ENCODE measurements at places on chromosomes 2 and 18.

DNA sequence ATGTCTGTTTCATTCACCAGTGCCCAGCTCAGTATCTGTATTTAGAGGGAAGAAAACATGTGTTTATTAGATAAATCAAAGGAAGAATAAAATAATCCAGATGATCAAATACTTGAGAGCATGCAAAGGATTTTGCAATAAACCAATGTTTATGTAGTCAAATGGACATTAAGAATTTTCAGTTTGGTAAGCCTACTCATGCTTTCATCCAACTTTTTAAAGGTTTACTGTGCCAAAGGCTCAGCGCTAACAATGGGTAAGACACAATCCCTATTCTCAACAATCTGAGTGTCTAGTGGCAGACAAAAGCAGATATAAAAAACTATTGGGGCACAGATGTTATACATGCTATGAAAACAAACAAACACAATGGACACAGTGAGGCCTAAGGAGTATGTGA lies 26.3 kb downstream of the GRB14 start:
- no peak for DNase-seq

- DNase-seq = no peak
These were observed 185.0 kb downstream of the LTBP1 start for GRCh38 chr2:33131749-33132148.

DNA sequence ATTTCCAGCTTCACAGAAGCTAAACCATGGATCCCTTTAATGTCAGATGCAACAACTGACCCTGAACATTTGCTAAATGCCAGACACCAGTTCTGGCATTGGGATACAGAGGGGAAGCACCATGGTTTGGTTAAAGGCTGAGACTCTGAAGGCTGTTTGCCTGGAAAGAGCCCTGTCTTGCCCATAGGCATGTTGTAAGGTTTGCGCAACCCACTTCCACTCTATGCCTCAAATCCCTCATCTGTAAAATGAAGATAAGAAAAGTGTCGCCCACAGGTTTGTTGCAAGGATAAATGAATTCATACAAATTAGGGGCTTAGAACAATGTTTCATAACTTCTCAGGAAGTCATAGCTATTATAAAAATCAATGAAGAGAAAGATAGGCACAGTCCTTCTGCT lies 380.9 kb upstream of the GYPC start:
- no peak for DNase-seq

- DNase-seq = no peak
These were observed 4.9 kb downstream of the CYB5A start for GRCh38 chr18:74286856-74287255.

DNA sequence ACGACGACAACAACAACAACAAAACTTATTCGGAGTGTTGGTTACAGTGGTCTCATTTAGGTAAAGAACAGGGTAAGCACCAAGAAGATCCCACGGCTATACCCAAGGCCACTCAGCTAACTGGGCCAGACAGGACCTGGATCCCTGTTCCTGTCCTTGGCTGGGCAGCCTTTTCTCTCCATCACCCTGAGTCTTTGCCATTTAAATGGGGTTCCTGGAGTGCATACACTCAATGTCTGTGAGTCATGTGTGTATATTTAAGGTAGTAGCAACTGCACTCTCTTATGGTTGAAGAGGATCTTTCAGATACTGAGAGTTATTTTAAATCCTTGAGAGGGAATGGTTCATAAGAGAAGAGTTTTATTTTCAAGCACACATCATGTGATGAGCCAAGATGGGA lies 35.3 kb downstream of the ADCYAP1 start:
- DNase-seq = no peak

- no peak for DNase-seq
These were observed 226.1 kb downstream of the VAPA start for GRCh38 chr18:10139783-10140410.

GRCh38 chr18:5159080-5159479 lies 38.0 kb downstream of the AKAIN1 start:
- DNase-seq = no peak

GRCh38 chr2:239845968-239846367 lies 179.2 kb downstream of the NDUFA10 start:
- no peak for DNase-seq

GRCh38 chr18:1104181-1104881 lies 199.7 kb downstream of the ADCYAP1 start:
- DNase-seq = no peak

- peak; percentile 24 for DNase-seq
These were observed 65.8 kb downstream of the RBMS1 start for GRCh38 chr2:160427629-160428404.

- no peak for DNase-seq
These were observed 567.0 kb upstream of the SOX11 start for GRCh38 chr2:5125017-5125730.

DNA sequence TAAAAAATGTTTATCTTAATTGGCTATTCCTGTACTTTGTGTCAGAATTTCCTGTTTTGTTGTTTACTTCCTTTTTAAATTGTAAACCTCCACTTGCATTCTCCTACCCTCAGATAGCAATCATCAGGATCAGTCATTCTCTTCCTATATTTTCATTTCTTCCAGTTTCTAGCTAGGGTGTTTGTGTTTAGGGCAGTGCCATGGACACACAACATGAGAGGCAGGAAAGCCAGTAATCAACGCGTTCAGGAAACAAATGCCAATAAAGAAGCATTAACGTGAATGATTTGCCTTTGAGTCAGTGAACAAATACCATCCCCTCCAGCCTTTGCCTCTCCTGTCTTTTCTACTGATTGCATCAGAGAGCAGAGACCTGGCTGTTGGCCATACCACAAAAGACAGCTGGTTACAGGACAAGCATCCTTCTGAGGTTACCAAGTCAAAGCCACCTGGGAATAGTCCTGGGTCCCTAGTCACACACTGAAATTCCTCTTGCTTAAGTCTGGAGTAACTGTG lies 56.7 kb upstream of the FHL2 start:
- DNase-seq = no peak

- no peak for DNase-seq
These were observed 127.6 kb downstream of the RAB3GAP1 start for GRCh38 chr2:135179689-135180088.

- no peak for DNase-seq
These were observed 2.7 kb upstream of the SIX2 start for GRCh38 chr2:45011621-45012602.

GRCh38 chr2:173647681-173648311 lies 293.1 kb downstream of the CDCA7 start:
- no peak for DNase-seq

- no peak for DNase-seq
These were observed 3.5 kb downstream of the MAPK4 start for GRCh38 chr18:50563376-50563775.

DNA sequence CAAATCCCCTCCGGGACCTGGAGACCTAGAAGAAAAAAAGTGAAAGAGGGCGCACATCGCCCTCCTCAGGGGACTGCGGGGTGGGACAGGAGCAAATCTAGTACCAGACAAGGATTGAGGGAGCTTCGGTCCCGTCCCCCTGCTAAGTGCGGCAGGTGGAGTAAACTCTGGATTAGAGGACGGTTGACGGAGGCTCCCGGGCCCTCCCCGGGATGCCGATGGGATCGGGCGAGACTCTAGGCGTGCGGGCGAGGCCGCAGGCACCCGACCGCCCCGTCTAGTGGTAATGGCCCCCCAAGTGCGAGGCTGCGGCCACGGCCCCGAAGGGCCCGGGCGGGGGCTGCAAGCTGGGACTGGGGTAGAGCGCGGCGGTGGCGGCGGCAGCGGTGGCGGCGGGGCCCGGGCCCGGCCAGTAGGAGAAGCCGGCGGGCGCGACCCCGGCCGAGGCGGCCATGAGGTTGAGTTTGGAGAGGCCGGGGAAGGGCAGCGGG lies 3.5 kb downstream of the FEV start:
- DNase-seq = no peak

DNA sequence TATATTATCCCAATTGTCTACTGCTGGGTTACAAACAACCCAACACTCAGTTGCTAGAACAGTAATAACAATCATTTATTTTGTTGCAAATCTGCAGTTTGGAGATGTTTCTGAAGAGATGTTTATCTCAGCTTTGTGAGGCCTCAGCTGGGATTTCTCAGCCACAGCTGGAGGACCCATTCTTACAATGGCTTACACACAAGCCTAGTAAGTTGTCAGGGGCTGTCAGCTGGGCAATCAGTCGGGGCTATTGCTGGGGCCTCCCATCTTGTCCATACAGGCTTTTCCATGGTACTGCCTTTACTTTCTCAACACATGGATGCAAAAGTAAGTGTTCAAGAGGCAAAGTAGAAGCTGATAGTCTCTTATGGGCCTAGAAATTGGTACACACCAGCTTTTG lies 491.7 kb upstream of the NXPH2 start:
- no peak for DNase-seq

DNA sequence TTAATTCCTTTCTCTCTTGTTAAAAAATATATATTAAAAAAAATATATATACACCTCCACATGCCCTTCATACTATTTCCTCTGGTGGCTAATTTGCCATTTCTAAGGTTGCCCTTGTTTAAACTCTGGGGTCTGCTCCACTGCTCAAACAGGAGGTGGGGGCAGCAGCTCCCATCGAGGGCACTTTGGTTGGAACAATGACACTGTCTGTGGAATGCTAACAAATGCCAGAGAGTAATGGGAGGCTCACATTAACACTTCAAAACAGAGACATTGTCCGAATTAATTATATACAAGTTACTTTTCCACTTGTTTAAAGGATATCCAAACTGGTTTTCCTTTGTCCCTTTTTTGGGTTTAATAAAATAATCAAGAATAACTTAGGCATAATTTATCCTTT lies 58.8 kb upstream of the CD302 start:
- no peak for DNase-seq

DNA sequence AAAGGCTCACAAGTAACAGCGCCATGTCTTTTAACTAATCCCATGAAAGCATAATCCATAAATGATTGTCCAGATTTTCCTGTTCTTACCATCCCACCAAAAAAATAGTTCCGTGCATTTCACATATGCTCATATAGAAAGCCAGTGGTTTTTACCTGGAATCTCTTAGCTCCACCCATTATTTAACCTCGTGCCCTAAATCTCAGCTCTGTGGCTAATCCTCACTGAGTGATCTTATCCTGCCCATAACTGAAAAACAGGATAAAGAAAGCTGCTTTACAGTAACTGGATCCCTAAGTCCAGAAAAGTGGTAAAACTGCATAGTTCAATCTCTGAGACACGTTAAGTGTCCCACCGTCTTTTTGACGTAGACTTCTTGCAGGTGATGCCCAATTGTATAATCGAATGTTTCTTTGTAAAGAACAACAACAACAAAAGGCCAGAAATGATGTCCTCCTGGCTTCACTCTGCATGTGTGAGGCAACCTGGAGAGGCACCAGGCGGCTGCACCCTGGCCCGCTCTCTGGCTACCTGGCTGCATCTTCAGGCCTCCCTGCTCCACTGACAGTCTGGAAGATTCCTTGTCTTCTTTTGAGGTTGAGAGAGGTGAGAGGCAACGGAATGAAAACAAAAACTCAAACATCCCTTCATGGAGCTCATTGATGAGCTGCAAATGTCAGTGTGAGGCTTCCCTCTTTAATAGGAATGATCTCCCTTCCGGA lies 38.6 kb downstream of the FEZ2 start:
- DNase-seq = no peak

DNA sequence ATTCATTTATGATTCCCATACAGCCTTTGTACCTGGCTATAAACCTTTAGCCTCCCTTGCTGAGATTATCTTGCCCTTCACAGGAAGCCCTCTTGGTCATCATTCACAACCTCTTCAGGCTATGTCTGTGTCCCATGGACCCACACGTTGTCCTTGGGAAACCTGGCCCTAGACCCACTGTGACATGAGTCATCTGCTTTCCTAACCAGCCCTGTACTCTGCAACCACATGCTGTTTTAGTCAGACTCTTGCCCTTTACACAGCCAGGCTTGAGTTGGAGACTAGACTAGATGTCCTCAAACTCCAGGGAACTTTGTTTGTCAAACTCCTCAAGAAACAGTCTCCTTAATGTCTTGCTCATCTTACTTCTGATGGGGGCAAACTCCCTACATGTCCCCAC lies 229.3 kb upstream of the ZSWIM2 start:
- no peak for DNase-seq

DNA sequence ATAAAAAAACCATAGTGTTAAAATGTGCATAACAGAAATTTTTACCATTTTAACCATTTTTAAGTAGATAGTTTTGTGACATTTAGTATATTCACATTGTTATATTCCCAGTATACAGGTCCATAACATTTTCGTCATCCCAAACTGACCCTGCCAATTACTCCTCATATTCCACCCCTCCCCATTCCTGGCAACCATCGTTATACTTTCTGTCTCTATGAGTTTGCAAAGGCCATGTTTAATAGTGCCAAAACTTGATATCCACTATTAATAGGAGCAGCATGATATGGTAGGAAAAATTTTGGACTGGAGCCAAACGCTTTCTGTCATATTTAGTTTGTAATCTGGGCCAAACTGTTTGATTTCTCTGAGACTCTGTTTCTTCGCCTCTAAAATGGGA lies 30.9 kb downstream of the PLCL1 start:
- no peak for DNase-seq

- DNase-seq = no peak
These were observed 7.0 kb downstream of the SLC35F6 start for GRCh38 chr2:26770986-26771586.

GRCh38 chr2:112583497-112584133 lies 794 bp upstream of the CHCHD5 start:
- DNase-seq = no peak

DNA sequence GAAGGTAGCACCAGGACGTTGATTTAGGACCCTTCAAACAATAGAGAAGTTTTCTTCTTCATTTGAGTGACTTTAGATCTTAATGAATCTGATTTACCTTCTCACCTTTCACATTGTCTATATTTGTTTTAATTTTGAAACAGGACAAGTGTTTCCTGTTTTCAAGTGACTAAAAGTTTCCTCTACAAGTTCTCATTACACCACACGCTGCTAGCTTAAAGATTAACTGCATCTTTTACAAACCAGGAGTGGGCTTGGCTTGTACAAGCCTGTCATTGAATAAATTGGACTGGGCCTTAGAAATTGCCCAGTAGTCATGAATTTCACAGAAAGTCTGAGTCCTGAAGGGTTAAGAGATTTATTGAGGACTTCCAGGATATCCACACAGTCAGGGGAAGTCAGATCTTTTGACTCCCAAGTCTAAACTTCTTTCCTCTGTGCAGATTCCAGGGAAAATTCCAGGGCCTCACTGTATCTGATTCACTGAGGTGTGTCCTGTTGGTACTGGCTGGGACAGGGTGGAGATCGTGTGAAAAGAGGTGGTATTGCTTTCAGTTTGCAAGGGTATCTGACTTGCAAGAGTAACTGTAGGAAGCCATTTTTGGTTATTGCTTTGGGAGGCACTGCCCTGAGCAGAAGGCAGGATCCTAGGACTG lies 3.4 kb downstream of the SGPP2 start:
- no peak for DNase-seq

GRCh38 chr2:227368574-227368973 lies 10.5 kb downstream of the TM4SF20 start:
- no peak for DNase-seq

DNA sequence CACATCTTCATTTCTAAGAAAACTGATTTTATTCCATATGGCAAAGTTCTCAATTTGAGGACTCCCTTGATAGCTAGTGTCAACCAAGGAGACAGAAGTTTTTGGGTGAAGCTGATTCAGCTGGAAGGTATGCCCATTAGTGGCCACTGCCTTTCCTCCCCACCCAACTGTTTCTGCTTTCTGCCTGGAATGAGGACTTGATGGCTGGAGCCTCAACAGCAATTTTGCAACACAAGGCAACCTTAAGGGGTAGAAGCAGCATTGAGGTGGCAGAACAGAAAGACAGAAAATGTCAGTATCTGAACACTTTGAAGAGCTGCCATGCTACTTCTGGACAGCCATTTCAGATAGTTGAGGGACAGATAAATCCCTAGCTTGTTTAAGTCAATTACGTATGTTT lies 47.0 kb downstream of the INHBB start:
- no peak for DNase-seq

Data from activated CD4-positive, alpha-beta T cell treated with anti-CD3 and anti-CD28 coated beads for 1 hour (primary cell).